ENCODE measurements at places on chromosomes 7 and 10.
A peak's percentile ranks its signal among the peaks of the same experiment; 100 is the strongest.

DNA sequence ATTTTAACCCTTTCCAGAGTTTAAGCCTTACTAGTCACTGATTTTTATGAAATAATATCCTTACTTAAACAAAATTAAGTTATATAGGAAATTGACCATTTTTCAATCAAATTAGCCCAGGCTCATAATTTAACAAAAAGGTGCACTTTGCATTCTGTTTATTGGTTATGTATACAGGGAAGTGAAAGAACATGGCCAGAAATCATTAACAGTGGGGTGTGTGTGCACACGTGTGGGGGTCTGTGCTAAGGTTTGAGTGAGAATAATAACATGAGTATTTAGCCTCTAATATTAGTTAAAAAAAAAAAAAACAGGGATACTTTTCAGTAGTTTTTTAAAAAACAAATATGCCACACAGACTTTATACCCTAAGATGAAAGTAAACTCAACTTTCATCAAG is 510.5 kb upstream of the PFKP start:
- no peak for DNase-seq

DNA sequence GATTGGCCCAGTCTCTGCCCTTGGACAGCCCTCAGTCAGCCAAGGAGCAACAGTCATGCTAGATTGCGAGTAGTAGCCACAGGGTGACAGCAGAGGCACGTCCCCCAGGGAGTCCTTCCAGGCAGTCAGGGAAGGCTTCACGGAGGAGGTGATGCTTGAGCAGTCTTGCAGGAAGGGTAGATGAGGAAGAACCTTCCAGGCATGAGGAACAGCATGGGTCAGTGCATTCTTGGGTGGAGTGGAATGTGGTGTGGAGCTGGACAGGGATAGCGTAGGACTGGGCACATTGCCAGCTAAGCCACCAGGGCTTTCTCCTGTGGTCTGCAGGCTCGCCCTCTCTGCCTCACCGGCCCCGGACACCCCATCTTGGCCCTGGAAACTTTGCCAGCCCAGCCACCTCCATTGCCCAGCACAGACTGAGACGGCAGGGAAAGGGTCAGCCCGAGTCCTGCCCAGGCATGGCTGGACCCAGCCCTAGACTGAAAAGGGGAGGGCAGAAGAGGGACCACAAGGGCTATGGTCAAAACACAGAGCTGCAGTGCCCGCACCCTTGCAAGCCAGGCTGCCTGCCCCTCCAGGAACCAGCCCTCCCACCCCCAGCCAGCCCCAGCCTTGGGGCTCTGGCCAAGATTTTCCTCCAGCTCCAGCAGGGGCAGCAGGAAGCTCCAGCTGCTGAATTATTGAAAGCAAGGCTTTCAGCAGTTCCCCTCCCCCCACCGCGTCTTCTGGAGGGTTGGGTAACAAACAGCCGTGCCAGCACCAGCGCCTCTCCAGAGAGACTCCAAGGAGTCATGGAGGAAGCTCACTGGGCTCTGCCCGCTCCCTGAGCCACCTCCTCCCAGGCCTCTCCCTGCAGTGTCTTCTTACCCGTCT is 18.7 kb downstream of the SRRM3 start:
- no peak for DNase-seq

DNA sequence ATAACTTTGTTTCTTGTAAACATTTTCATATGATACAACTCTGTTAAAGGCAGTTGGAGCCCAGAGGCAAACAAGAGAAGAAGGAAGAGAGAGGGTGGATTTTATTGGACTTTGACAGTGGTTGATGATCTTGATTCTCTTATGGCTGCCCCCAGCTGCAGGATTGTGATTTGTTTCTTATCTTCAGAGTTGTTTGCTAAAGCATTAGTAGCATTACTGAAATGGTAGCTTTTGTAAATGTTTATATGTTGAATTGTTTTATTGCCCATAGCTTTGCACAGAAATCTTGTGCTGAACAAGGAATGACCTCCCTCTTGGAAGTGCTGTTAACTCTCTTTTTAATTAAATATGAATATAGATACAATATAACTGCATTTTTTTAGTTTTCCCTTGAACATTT is 309.4 kb downstream of the AUTS2 start:
- DNase-seq, result no peak

DNA sequence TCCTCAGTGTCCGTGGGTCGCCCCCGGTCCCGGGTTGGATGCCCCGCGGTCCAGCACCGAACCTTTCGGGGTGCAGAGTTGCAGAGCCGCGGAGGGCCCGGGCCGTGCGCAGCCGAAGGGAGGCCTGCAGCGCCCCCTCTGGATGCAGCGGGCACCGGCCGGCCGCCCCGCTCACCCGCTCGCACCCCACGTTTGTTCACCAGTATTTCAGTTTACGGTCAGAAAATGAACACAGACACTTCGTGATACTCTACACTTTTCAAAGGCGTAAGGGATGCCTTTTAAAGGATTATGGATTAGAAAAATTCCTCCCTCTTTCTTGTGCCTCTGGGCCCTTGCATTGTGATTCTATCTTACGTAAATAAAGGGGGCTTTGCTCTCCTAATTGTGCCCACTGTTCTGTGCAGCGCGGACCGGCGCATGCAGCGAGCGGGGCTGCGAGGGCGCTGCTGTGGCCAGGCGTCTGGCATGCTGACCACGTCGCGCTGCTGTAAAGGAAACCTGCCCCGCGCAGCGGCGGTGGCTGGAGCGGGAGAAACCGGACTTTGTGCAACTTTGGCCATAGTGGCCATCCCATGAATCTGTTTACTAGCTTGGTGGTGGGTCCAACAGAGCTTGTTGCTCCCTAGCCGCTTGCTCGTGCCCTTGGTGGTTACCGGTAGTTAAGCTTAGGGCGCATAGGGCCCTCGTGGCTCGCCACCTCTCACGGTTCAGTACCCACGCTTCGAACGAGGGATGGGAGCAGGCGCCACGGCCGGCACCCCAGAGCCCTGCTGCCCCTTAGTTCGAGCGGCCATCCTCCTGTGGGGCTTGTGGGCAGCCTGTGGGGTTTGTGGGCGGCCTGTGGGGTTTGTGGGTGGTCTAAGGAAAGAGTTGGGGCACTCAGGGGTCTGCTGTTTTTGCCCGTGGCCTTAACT is 739 bp upstream of the MEST start:
- DNase-seq, result no peak

DNA sequence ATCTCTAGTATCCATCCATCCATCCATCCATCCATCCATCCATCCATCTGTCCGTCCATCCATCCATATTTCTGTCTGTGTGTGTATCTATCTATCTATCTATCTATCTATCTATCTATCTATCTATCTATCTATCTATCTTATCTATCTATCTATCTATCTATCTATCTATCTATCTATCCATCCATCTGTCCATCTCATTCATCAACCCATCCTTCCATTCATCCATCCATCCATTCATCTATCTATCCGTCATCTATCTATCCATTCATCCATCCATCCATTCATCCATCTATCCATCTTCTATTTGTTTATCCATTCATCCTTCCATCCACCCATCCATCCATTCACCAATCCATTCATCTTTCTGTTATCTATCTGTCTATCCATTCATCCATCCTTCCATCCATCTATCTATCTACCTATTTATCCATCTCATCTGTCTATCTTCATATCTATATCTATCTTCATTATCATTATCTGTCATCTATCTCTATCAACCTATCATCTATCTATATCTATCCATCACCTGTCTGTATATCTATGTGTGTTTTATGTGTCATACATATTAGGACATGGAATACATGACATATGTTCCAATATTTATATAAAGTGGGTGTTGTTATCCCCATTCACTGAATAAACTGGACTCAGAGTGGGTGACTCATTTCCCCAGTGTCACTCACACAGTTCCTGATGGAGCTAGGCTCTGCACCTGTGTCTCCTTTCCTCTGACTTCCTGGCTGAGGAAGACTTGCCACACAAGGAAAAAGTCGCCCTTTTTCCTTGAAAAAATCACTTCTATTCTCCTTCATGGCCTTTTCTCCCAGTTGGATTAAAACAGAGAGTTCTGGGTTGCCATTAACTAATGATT is 200.1 kb downstream of the CCDC3 start:
- no peak for DNase-seq

GRCh38 chr10:75826846-75827245 is 395.4 kb downstream of the LRMDA start:
- no peak for DNase-seq

DNA sequence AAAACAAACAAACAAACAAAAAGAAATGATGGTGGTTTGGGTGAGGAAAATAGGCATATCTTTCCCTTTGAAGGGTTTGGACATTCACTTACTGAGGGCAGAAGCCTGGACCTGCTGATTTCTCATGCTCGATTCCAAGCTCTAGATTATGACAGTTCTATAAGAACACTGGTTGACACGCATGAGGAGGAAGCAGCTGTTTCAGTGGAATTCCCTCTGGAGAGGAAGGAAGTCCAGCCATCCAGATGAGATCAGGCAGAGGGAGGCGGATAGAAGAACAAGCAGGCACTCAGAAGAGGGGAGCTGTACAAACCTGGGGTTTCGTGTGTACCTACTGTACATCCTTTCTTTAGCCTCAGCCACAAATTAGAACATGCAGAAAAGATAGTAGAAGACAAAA is 691.9 kb downstream of the INHBA start:
- DNase-seq, result no peak

- no peak for DNase-seq
Measured at GRCh38 chr10:93871671-93872204, 22.0 kb upstream of the SLC35G1 start.

DNA sequence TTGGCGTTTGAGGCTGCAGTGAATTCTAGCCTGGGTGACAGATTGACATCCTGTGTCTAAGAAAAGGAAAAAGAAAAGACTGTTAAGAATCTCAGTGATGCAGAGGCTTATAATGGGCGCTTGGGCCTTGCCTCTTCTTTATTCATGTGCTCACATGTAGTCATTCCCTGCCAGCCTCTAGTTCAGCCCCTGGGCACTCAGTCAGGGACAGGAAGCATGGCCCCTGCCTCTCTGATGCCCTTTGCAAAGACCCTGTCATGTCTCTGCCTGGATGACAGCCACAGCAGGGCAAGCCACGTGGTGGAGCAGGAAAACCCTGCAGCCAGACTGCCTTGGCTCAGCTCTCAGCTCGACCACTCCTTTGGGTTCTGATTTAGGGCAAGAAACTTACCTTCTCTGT is 368.9 kb downstream of the RPS24 start:
- no peak for DNase-seq

GRCh38 chr7:13879994-13880686 is 109.3 kb downstream of the ETV1 start:
- DNase-seq, result no peak

- DNase-seq, result no peak
Measured at GRCh38 chr10:82932451-82932850, 1057.5 kb downstream of the NRG3 start.

- peak; percentile 74 for DNase-seq
Measured at GRCh38 chr7:63925626-63926460, 72.8 kb upstream of the ZNF722 start.

DNA sequence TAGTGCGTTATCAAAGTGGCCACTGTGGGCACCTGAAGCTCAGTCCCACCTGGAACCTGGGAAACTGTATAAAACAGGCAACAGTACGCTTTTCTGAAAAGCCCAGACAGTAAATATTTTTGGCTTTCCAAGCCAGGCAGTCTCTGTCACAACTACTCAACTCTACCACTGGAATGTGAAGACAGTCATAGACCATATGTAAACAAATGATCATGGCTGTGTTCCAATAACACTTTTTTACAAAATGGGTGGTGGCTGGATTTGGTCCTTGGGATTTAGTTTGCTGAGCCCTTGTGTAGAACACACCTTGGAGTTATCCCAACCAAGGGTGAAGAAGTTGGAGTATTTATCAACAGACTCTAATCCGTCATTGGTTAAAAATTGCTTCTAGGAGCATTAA is 259.9 kb downstream of the SKIDA1 start:
- no peak for DNase-seq

DNA sequence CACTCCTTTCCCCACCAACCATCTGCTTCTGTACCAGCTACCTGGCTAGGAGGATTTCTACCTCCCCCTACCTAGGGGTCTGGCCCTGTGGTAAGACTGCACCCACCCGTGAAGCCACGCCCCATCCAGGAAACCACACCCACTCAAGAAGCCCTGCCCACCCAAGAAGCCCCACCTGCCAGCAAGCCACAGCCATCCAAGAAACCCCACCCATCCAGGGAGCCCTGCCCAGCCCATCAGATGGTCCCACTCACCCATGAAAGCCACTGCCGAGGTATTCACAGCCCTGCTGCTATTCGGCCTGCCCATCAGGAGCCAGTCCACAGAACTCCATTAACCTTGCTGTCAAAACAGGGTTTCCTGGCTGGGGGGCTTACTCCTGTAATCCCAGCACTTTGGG is 15.6 kb upstream of the MUC3A start:
- no peak for DNase-seq

DNA sequence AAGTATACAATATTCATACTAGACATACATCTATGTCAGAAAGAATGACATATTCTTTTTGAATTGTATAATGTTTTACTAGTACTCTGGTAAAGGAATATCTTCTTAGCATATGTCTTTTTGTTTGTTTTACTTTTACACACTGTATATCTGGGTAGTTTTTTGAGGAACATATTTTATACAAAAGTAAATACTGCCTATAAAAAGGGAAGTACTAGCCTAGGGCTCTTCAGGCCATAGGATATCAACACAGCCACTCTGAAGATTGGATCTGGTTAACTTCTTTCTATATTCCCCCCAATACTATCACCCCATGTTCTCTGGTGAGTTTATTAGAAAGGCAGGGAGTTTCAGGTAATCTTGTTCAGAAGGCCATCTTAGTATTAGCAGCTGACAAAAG is 134.6 kb downstream of the ZNF438 start:
- no peak for DNase-seq

GRCh38 chr10:113320987-113321386 is 231.9 kb upstream of the HABP2 start:
- DNase-seq, result no peak

GRCh38 chr10:9885761-9886160 is 1131.9 kb upstream of the CELF2 start:
- no peak for DNase-seq

- DNase-seq, result no peak
Measured at GRCh38 chr10:73653701-73654100, 2.1 kb downstream of the SYNPO2L start.

DNA sequence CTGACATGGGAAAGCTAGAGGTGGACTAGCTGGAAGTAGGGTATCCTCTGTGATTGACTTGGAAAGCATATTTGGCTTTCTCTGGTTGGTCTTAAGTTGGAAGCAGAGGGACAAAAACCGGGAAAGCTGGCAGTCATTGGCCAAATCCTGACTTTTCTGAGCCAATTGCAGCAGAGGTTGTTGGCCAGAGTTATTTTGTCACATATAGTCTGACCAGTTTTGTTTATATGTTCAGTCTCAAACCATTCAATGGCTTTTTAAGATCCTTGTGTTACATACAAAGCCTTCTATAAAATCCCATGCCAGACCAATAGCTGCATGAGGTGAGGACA is 6.3 kb downstream of the CFAP69 start:
- DNase-seq, result no peak

- no peak for DNase-seq
Measured at GRCh38 chr10:84179059-84179710, 5.6 kb downstream of the GPR15LG start.

- no peak for DNase-seq
Measured at GRCh38 chr10:99345350-99345749, 16.2 kb downstream of the CNNM1 start.
